ENCODE measurements at places on chromosomes 2 and 18.

- DNase-seq = no peak
Measured at GRCh38 chr2:161146209-161146775, 13.9 kb upstream of the TANK start.

DNA sequence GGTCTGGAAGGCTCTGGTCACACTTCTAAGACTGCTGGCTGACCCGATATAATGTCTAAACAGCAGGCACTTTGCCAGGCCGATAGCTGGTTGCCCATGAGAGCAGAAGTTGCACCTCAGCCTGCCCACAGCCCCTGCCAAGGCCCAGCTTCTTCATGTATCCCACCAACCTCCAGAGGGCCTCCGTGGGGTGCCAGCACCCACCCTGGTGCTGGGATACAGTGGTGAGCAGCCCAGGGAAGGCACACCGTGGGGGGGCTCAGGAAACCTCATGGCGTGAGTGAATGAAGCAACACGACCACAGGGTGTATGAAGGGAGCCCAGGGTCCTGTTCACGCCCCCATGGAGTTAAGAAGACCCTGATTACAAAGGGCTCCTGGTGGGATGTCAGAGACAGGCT lies 16.2 kb upstream of the GLI2 start:
- DNase-seq = no peak

GRCh38 chr2:207423886-207424285 lies 105.9 kb upstream of the CREB1 start:
- DNase-seq = no peak

- DNase-seq = no peak
Measured at GRCh38 chr18:36493349-36494159, 196.0 kb downstream of the FHOD3 start.

GRCh38 chr2:25788457-25788856 lies 89.8 kb downstream of the ASXL2 start:
- no peak for DNase-seq

- DNase-seq = no peak
Measured at GRCh38 chr2:119774026-119774425, 14.3 kb downstream of the PTPN4 start.

DNA sequence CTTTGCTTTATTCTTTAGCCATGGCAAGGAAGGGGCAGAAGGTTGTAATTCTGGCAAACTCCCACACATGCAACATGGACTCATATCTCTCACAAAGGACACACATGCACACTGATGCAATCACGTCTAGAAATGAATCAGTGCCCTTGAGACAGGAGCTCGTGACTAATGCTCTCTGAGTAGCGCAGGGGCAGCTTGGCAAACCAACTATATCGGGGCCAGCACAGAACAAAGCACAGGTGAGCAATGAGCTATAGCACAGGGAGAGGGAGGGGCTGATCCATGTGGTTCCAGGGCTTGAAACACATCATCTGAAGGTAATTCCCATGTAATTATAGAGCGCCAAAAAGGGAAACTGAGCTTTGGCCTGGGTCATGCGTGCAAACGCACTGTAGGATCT lies 165.2 kb upstream of the KLF7 start:
- DNase-seq = no peak

GRCh38 chr2:156401861-156402260 lies 34.3 kb upstream of the GPD2 start:
- DNase-seq = no peak

- DNase-seq = no peak
Measured at GRCh38 chr2:130302164-130302886, 40.4 kb upstream of the IMP4 start.

DNA sequence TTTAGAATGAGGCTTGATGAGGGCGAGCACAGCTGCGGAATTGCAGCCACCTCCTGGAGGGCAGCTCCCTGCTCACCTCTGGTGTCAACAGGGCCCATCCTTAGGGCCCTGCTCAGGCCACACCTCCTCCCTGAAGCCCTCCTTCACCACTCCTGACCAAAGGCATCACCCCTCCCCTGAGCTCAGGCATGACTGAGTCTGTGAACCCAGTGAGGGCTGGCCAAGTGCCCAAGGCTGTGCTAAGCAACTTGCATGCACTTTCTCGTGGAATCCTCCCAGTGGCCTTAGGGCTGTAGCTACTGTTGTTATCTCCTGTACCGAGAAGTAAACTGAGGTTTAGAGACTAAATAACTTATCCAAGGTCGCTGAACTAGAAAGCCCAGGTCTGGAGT lies 101.7 kb downstream of the KLHL29 start:
- no peak for DNase-seq

DNA sequence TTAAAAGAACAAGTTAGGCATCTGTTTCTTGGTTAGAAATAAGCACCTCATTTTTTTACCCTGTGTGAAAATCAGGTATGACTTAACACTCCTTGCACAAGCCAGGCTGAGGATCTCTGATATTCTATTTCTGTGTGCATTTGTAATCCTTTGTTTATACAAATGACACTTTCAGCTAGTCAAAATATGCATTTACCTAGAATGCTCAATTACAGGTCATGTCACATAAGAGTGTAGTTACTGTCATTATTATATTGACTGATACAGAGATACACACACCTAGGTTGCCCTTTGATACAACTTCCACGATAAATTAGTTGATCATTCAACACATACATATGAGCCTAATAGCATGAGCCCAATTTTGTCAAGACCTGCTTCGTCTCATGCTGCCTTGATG lies 144.3 kb downstream of the CHST9 start:
- no peak for DNase-seq

DNA sequence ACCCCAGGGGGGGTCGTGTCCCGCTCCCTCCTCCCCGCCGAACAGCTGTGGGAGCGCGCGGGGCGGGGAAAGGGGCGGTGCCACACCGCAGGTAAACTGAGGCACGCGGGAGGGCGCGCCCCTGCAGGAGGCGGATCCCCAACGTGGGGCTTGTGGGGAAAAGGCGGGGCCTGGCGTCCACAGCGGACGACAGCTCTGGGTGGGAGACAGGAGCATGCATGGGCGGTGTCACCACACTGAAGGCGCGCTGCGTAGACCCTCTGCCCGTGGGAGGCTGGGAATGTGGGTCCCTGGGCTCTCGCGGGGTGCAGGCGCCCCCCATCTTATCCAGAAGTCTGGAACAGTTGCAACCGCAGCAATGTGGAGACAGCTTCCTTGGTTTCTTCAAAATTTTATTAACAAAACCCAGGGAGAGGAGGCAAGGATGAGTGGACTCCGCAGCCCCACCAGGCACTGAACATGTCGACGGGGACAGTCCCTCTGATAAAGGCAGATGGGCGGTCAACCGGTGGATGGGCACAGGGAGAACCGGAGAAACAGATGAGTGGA lies 723 bp upstream of the MBD1 start:
- no peak for DNase-seq
